NCI-H1694 treated with DMSO at 0.1 percent for 48 hours (cell line): ENCODE measurements at places on chromosomes 13 and 19.
A peak's percentile ranks its signal among the peaks of the same experiment; 100 is the strongest.

- DNase-seq: no peak
These were observed 2117.6 kb downstream of the PCDH9 start for GRCh38 chr13:65112531-65112941.

DNA sequence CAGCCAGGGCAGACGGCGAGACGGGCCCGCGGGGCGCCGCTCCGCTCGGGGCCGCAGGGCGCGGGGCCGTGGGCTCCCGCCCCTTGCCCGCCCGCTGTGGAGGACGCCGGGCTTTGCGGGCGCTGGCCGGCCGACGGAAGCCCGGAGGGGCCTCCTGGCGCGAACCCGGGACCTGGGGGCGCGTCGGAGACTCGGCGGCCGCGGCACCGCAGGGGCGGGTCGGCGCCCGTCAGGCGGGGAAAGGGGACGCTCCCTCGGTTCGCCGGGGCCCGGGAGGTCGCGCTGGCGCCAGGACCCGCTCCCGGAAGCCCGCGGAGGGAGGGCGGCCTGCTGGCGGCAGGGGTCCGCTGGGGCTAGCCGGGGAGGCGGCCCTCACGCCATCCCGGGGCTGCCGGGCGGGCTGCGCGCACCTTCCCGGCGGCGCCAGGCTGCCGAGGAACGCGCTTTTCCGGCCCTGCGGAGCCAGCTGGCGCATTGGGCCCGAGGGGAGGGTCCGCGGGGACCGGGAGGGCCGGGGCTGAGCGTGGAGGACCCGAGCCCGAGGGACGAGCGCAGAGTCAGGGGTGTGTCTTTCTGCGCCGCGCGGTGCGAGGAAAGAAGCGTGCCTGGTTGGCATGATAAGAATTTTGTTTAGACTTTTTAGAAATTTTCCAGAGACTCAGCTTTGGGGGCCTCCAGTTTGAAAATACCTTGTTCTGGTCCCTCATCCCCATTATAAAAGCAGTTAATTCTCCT lies 511 bp downstream of the GARRE1 start:
- DNase-seq: no peak

- no peak for DNase-seq
These were observed 119.9 kb upstream of the PCDH17 start for GRCh38 chr13:57511603-57512002.

DNA sequence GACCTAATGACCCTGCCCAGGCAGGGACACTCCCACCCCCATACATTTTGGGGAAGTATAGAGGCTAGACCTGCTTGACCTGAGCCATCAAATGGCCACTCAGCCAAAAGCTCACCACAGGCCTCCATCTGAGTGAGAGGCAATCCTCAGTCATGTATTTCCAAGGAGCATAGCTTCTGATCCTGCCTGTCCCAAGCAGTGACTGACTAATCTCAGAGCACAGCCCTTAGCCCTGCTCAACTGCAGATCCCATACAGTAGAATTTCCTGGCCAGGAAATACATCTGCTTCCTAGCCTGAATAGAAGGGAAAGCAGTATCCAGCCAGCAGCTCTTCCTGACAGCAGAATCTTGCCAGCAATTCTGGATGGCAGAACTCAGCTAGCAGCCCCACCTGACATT lies 880.6 kb upstream of the GPC6 start:
- no peak for DNase-seq

DNA sequence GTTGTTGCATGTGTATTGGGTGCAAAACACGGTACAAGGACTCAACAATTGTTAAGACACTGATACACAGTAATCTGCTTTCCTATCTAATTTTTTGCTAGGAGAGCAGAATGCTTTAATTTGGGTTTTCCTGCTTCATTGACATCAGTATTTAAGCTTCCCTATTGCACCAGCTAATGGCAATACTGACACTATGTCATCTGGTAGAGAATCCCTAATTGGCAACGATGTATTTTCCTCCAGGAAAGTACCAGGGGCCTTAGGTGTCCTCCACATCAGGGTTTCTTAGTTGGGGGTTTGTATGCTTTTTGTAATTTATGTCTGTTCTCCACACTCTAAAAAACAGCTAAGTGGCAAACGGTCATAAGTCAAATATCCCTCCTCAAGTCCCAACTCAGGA lies 76.5 kb upstream of the FRY start:
- DNase-seq: no peak

- no peak for DNase-seq
These were observed 53.0 kb downstream of the SACS start for GRCh38 chr13:23380534-23380933.

GRCh38 chr13:49777746-49778614 lies 14.5 kb downstream of the KPNA3 start:
- no peak for DNase-seq

DNA sequence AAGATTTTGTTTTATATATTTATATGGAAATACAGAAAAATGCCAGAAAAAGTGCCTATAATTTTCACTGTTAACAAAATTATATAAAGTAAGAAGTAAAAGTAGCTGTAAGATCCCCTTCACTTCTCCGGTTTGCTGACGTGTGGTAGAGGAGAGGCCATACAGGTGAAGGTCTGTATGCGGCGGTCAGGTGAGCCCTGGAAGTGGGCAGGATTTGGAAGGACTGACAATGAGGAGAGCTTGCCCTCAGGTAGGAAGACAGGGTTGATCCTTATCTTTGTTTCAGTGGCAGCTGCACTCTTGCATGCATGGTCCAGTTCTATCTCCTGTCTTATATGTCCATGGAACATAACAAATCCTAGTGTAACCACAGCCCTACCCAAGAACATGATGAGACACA lies 16.9 kb upstream of the TFDP1 start:
- no peak for DNase-seq

GRCh38 chr19:31340042-31341025 lies 8.9 kb downstream of the TSHZ3 start:
- DNase-seq: no peak

- no peak for DNase-seq
These were observed 8.7 kb downstream of the ZNRF4 start for GRCh38 chr19:5463959-5464358.

DNA sequence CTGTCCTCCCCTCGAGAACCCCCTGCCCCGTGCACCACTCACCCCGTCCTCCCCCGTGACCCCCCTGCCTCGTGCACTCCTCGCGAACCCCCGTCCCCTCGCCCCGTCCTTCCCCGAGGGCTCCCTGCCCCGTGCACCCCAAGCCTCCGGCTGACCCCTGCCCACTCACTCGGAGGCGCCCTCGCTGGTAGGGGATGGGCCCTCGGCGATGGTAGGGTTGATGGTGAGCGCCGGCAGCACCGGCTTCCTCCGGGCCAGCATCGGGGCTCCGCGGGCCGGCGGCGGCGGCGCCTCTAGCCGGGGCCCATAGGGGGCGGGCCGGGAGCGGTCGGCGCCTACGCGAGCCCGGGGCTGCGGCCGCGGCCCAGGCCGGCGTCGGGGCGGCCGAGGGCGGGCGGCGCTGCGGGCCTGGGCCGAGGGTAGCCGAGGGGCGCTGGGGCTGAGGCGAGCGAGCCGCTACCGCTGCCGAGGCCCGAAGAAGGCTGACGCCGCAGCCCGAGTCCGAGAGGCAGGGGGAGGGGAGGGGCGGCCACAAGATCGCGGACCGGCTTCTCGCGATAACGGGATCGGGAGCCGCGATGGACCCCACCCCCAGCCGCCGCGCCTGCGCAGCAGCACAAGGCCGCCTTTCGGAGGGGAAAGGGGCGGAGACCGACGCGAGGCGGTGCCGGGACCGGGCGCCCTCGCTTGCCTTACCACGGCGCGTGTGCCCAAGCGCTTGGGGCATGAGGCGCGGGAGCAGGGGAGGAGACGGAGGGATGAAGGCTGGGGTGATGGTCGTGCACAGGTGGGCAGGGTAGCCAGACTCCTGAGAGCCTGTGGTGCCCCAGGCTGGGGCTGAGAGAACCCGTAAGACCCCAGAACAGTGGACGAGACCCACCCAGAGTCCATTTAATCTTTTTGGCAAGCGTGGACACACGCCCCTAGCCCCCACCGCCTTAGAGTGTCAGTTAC lies at the start of gene MAP2K2:
MAP2K2 (minus strand) TSS at position 508 of the 954 bp plus-strand sequence; CDS start at position 261, 247 bp downstream.
- DNase-seq: peak; percentile 68

GRCh38 chr19:35642798-35643254 lies 1.3 kb downstream of the ETV2 start:
- DNase-seq: no peak

DNA sequence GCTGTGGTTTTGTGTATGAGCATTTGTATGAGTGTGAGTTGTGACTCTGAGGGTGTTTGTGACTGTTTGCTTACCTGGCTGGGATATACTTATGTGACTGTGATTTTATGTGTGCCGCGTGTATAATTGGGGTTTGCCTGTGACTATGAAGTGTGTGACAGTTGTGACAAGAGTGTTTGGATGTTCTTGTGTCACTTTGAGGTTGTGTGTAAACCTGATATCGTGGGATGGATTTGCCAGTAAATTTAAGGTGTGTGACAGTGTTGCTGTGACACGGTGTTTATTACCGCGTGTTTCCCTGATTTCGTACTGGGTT lies 442 bp downstream of the ZNF420 start:
- no peak for DNase-seq

DNA sequence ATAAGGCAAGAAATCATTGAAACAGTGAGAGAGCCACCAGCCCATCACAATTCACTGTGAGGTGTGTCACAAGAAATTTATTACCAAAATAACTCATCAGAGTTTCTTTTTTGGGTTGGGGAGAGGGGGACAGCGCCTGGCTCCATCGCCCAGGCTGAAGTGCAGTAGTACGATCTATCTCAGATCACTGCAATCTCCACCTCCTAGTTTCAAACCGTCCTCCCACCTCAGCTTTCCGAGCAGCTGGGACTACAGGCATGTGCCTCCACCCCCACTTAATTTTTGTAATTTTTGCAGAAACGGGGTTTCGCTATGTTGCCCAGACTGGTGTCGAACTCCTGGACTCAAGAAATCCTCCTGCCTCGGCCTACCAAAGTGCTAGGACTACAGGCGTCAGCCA lies 3.6 kb downstream of the IFNL1 start:
- no peak for DNase-seq

- DNase-seq: no peak
These were observed 111.4 kb downstream of the FRY start for GRCh38 chr13:32142956-32143375.

GRCh38 chr13:35736876-35737275 lies 260.4 kb upstream of the MAB21L1 start:
- no peak for DNase-seq

DNA sequence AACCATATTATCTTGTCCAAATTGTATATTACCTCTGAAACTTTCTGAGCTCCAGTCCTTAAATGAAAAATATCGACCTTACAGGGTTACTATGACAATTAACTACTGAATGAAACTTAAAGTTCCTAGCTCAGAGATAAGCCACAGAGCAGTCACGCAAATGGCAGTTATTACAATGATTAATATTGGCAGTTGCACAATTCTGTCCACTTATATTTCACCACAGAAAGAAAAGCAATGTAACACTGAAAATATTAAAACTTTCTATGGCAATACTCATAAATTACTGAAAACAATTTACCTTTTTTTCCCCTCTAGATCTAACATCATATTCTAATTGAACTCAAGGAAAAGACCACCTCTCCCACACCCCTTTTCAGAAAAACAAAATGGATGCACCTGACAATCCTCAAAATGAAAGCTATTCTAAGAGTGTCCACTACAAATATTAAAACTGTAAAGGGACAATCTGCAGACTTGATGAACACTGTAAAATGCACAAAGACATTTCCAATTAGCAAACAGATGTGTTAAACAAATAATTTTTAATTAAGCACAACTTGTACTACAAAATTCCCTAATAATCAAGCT lies 14.6 kb downstream of the LNX2 start:
- DNase-seq: no peak

DNA sequence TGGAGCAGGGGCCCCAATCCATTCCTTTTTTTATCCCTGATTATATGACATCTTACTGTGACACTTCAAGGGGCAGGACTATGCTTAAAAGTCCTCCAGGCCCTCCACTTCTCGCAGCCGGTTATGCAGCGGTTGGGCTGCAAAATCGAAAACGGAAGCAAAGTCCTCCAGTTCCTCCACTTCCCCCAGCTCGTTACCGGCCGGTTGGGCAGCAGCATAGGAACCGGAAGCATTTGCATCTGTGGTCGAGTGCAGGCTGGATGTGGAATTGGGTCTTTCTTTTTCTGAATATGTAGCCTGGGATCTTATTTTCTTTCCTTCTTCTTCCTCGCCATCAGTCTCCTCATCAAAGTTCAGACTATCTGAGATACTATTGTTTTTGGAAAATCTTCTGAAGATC lies 46.1 kb downstream of the OXGR1 start:
- DNase-seq: no peak

GRCh38 chr19:46919324-46919723 lies 58.5 kb downstream of the ARHGAP35 start:
- DNase-seq: no peak
